ENCODE measurements at places on chromosomes 5 and 9.

DNA sequence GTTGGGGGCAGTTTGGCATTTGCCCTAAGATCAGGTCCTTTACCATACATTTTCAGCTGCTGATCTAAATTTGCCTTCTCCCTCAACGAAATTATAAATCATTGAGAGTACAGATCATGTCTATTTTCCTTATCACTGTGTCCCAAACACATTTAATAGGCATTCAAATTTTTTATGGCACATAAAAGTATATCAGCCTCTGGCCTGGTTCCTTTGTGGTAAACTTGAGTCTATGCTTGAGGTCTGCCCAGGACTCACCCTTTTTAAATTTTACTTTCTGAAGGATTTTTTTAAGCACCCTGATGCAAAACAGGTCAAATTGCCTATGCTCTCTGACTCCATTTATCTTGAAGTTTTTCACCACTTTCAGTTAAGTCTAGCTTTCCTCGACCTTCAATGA, 163.6 kb upstream of the GRIN3A start:
- DNase-seq, result no peak

GRCh38 chr5:79036769-79037168, 32.7 kb downstream of the DMGDH start:
- DNase-seq, result no peak

DNA sequence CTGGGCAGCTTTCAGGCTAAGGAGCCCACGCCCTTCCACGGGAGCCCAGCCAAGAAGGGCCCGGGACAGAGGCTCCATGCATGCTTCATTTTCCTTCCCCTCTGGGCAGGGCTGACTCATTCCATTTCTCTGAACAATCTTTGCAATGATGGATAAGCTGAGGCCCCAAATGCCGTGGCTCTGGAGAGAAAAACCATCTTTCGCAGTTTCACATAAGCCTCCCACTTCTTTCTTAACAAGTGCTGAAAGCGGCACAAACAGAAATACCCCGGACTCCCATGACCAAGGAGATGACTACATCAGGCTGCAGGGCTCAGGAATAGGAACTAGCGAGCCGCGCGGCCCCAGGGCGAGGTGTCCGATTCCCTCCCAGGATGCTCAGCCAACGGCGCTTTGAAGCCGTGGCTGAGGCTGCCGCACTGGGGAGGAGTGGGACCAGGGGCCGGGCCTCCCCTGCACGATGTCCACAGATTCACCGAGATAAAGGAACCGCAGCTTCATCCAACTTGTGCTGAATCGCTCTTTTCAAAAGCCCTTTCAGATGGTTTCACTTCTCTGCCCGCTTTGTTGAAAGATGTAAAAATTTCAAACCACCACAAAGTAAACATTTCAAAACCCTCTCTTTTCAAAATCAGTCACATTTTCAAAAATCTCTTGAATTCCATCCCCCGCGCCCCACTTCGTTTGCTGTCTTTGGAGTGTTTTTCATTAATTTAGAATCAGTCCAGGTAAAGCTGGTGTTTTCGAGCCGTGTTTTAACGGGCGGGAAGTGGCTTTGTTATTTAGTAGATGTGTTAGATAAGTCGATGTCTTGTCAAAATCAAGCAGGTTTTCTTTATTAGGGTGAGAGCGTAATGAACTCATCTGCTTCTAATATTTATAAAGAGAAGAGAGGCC, 96.5 kb upstream of the LMX1B start:
- no peak for DNase-seq

GRCh38 chr9:7333719-7334118, 465.9 kb downstream of the DMAC1 start:
- DNase-seq, result no peak

DNA sequence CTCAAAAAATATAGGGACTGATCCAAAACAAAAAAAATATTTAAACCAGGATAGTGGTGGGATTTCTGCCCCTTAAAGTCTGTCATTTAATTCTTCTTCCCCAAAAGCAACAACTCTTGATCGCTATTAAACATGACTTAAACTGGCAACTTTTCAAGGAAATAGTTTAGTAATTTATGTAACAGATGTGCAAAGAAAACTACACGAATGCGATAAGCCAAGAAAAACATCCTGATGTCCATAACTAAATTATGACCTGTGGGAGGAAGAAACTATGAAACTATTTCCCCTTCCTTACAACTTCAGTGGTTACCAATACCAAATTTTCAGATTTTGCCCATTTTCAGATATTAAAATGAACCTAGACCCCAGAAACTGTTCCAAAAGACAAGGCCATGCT, 31.5 kb downstream of the CLINT1 start:
- DNase-seq, result no peak

GRCh38 chr9:136172412-136173079, 32.4 kb downstream of the LHX3 start:
- DNase-seq, result no peak

GRCh38 chr9:126088336-126088735, 238.3 kb upstream of the MVB12B start:
- no peak for DNase-seq

- DNase-seq, result no peak
Observed at GRCh38 chr5:151408591-151409230, 38.7 kb upstream of the SLC36A1 start.

DNA sequence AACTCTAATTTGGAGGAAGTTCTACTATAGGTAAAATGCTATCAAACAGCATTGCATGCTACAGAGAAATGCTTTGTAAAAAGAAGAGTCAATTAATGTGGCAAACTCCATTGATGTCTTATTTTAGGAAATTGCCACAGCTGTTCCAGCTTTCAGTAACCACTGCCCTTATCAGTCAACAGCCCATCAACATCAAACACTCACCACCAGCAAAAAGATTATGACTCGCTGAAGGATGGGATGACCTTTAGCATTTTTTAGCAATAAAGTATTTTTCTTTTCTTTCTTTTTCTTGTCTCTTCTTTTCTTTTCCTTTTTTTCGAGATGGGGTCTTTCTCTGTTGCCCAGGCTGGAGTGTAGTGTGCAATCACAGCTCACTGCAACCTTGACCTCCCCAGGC, 26.0 kb downstream of the CRHBP start:
- DNase-seq, result no peak

- no peak for DNase-seq
Observed at GRCh38 chr9:95103281-95103771, 214.2 kb downstream of the FANCC start.

DNA sequence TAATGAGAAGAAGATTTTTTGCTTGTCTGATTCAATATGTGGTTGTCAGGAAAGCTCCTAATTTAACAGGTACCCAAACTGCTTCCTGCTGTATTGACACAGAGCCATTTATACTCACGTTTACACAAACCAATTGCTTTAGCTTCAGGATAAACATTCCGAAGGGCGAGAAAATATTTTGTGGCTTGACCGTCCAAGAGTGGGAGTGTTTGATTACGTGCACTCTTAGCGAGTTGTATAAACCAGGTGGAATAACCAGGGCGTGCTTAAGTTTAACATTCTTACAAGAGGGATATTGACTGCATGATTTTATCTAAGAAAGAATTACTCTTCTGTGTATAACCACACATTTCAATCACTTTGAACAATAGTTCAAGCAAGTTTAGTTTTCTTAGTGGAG, 278.7 kb upstream of the TYRP1 start:
- DNase-seq, result no peak

DNA sequence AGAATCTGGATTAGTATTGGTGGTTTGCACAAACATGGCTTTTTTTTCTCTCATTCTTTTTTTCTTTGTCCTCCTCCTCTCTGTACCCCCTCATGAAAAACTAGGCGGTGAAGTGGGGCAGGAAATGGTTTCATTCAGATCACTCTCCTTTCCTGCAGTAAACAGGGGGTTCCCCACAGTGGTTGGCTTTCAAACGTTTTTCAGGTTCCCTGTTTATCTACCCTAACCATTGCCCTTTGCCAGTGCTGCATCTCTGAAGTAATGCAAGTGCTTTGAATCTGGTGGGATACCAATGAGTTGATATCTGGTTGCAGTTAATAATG, 29.8 kb downstream of the NR4A3 start:
- no peak for DNase-seq
